ENCODE measurements at places on chromosomes 6 and 20.

- no peak for DNase-seq
Measured at GRCh38 chr6:4271761-4272470, 136.5 kb upstream of the ECI2 start.

DNA sequence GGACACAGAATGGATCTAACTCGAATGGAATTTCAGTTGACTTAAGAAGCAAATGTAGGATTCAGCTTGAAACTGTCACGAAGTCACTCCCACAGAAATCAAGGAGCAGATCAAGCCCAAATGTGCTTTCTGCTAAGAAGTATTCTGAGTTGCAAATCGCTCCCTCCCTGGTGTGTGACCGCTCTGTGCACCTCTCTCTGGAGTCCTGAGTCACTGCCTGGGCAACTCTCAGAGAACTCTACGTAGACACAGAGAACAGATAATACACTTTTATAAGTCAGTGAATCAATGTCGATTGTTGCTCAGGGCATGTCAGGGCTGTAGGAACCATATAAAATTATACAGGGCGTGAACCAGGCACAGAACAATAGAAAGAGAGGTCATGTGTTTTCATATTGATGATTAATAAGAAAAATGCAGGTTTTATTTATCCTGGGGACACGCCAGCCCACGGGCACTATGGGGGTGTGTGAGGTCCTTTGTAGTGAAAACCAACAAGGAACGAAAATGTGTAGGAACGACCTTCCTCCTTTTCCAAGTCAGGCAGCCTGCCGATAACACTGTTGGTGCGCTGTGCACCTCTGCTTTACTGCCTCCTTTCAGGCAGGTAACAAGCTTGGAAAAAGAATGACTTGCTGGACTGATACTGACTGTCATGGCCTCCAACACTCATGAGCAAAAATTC lies 248.1 kb upstream of the FOXQ1 start:
- DNase-seq: no peak

- peak; percentile 6 for DNase-seq
Measured at GRCh38 chr6:82095091-82095490, 152.5 kb downstream of the IBTK start.

DNA sequence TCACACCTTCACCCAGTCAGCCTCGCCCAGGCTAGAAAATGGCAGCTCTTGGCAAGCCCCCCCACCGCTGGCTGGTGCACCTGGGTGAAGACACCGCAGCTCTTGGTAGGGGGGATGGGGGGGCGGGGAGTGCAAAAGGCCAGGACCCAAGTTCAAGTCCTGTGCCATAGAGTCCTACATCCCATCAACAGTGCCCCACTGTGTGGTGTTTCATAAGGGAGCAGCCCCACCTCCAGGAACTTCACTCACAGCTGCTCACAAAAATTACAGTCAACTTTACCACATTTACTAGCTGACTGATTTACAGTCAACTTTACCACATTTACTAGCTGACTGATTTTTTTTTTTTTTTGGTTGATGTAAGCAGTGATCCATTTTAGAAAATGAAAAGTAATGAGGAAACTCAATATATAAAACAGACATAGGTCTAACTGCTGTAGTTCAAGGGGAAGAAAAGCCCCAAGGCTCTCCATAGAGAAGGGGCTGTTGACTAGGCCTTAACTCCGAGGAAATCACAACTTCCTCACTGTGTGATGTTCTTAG lies 208.9 kb upstream of the SNX9 start:
- no peak for DNase-seq

DNA sequence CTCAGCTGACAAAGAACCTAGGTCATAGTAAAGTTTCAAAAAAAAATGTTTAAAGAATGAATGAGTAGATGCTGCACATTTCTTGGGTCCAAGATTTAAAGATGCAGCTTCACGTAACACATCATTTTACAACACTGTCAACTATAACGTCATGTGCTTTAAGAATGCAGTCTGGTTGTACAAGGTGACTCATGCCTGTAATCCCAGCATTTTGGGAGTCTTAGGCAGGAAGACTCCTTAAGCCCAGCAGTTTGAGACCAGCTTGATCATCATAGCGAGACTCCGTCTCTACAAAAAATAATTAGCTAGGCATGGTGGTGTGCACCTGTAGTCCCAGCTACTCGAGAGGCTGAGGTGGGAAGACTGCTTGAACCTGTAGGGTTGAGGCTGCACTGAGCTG lies 21.9 kb downstream of the SLC17A5 start:
- no peak for DNase-seq

GRCh38 chr6:33846226-33846625 lies 42.4 kb upstream of the MLN start:
- DNase-seq: no peak

- peak; percentile 33 for DNase-seq
Measured at GRCh38 chr20:2538931-2539720, 2.8 kb downstream of the TMC2 start.

GRCh38 chr6:30213957-30214656 lies 901 bp upstream of the TRIM26 start:
- DNase-seq: peak; percentile 65

- DNase-seq: peak; percentile 7
Measured at GRCh38 chr6:121959501-121959900, 440.0 kb upstream of the HSF2 start.

- DNase-seq: no peak
Measured at GRCh38 chr20:10682939-10683338, 9.1 kb upstream of the JAG1 start.

DNA sequence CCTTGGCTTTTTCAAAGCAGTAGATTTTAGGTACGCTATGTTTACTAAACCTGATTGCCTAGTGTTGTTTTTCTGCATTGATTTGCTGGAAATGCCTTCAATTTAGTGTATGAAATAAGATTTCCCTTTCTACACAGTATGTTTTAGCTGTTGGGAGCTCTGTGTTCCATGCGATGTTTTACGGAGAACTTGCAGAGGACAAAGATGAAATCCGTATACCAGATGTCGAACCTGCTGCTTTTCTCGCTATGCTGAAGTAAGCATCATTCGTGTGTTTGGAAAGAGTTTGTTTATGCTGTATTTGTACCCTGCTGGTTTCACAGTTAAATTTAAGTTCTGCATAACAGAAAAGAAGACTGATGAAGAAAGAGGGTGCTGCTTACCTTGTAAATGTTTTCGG lies 1.9 kb downstream of the BTBD3 start:
- DNase-seq: no peak

DNA sequence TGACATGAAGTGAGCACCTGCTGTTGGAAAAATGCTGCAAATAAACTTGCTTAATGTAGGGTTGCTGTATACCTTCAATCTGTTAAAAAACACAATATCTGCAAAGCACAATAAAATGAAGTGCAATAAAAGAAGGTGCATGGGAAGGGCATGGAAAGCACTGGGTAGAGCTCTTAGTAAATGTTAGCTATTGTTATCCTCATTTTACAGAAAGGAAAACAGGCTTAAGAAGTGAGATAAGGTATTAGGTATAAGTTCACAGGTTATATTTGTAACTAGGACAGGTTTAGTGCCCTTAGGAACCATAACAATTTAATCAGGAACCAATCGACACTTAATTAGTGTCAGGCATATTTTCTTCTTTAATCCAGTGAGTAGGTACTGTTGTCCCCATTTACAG lies 36.7 kb downstream of the SLC22A2 start:
- no peak for DNase-seq

- no peak for DNase-seq
Measured at GRCh38 chr6:137724018-137724403, 143.0 kb upstream of the TNFAIP3 start.

GRCh38 chr6:33297406-33297955 lies 1.3 kb downstream of the RGL2 start:
- DNase-seq: no peak

GRCh38 chr20:63471981-63472831 lies at the start of gene KCNQ2:
KCNQ2 (minus strand) TSS chr20:63472655; CDS start chr20:63472463, 192 bp downstream.
- DNase-seq: no peak

- DNase-seq: no peak
Measured at GRCh38 chr20:34627458-34627857, 49.4 kb downstream of the PIGU start.

- DNase-seq: no peak
Measured at GRCh38 chr6:169503422-169504152, 198.2 kb downstream of the WDR27 start.

DNA sequence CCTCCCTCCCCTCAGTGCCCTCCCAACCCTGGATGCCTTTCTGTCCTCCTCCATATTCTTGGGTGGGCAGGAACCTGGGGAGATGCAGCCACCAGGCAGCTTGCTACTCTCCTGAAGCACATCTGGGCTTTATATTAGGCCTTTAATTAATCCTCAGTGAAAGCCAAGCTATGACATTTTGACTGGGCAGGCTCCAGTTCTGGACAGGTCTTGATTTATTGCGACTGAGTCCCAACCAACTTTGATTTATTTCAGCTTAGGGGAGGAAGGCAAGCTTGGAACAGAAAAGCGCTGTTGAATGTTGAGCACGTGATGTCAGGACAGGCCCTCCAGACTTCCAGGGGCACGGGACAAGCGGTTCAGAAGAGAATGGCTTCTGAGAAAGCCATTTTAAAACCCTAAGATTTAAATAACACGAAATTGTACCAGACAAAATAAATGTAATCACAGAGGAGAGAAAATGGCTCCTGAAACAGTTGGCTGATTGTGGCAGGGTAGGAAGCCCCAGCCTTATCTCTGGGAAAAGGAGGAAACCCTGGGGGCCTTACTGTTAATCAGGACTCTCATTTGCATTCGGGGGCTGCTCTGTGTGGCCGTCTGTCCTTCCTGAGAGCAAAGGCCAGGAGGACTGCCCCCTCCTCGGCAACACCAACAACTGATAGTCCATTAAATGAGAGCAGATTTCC lies 294.2 kb downstream of the FOXC1 start:
- peak; percentile 73 for DNase-seq

DNA sequence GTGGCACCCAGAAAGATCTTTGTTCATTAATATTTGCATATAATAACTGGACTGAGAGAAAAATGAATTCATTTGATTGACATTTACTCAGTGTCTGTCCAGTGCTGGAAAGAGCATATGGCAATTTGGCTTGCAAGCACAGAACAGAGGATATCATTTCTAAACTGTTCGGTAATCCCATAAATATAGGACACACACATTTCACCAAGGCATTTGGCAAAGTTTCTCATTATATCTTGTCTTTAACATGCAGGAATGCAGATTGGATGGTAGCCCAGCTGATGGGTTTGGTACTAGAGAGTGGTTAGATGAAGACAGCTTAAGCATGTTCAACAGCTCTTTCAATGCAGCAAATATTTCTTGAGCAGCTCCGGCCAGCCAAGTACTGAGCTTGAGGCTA lies 259.2 kb downstream of the PRKN start:
- no peak for DNase-seq

- DNase-seq: no peak
Measured at GRCh38 chr6:34155471-34156300, 9.8 kb upstream of the GRM4 start.

DNA sequence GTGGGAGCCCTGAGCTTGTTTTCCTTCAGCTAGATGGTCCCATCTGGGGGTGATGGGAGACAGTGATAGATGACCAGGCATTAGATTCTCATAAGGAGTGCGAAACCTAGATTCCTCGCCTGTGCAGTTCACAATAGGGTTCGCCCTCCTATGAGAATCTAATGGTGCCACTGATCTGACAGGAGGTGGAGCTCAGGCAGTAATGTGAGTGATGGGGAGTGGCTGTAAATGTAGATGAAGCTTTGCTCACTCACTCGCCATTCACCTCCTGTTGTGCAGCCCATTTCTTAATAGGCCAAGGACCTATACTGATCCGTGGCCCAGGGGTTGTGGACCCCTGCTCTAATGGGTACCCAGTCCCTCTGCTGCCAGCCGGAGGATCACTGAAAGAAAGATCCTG lies 20.7 kb upstream of the KCNB1 start:
- DNase-seq: no peak

DNA sequence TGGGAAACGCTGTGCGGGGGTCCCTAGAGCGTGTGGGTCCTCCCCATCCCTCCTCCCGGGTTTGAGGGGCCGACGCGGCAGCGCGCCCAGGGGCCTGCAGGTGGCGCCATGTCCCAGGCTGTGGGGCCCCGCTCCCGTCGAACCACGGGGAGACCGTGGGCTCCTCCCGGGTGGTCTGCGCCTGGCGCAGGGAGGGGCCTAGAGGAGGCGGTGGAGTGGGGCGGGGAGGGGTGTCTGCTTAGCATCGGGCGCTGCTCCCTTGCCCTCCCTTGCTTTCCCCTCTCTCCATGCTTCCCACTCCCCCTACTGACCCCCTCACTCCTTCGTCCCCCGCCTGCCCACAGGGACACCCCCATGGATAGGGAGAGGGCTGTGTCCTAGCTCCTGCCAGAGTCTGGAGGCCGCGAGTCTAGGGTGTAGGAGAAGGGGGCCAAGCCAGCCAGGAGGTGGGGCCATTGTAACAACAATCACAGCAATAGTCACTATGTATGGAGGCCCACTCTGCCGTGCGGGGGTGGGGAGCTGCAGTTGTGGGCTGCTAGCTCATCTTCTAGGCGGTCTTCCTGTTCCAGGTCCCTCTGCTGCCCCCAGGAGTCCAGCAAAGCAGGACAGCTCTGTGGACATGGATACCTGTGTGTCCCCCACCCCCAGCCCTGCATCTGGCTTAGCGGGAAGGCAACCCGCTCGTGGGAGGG lies 51.7 kb downstream of the CHMP4B start:
- peak; percentile 94 for DNase-seq

GRCh38 chr20:25402583-25402982 lies 4.9 kb upstream of the GINS1 start:
- DNase-seq: no peak

DNA sequence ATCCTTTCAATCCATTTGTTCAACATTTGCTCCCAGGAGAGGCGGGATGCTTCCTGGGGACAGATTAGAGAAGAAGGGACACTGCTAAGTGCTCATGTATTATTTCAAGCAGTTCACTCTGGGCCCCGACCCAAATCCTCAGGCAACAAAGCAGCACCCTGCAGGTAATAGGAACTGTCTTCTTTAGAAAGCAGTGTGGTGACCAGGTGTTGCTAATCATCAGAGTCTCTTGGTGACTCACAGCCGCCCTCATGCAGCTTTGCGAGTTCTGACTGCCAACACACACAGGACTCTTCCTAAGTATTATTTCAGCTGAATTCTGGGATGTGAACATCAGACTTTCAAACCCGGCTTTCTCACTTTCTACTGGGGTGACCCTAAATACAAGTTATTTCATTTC lies 356.4 kb downstream of the PRKN start:
- DNase-seq: no peak

- no peak for DNase-seq
Measured at GRCh38 chr6:144087789-144088426, 7.5 kb downstream of the SF3B5 start.

DNA sequence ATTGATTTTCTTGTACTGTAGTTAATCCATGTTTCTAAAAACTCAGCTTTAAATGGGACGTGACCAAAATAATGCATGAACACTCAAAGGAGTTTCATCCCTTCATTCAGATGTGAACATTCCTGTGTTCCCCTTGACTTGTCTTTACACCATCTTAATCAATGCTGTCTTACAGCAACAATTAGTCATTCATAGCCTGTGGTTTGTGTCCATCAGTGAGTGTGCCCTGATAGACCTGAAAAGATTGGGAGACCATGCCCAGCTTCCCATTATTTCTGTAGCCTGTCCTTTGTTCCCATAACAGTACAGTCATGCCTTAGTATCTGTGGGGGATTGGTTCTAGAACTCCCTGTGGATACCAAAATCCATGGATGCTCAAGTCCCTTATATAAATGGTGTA lies 23.9 kb downstream of the NT5E start:
- DNase-seq: no peak

Data from SK-N-DZ (cell line).